Testis (tissue), 5 donors: ENCODE measurements at places on chromosomes 5 and 9. TPM values are rescaled to one million over a fixed set of nuclear protein-coding genes. Genes with fewer than 3 reads are reported as not detected.

Gene IDNK
- 4.9 TPM for total RNA-seq

Gene IRX2
- total RNA-seq, result 15.1 TPM

Gene SLC6A18
- total RNA-seq, result not detected

Gene EXOC3
- 120 TPM for total RNA-seq

Gene PLPP1
- total RNA-seq, result 64.7 TPM

Gene B4GALT7
- 55.7 TPM for total RNA-seq

Gene UNC5A
- total RNA-seq, result 2.0 TPM

Gene FBLL1
- 11.5 TPM for total RNA-seq

Gene HMCN2
- 15.5 TPM for total RNA-seq

Gene FOXD4
- 1.2 TPM for total RNA-seq

Gene AHRR
- total RNA-seq, result 43.4 TPM

Gene CMYA5
- 33.8 TPM for total RNA-seq

Gene ERAP2
- total RNA-seq, result 4.0 TPM

Gene SPATA31A3
- total RNA-seq, result 4.4 TPM

Gene ARID3C
- 0.31 TPM for total RNA-seq

Gene TDRD7
- total RNA-seq, result 31.2 TPM

Gene TNFSF8
- 0.63 TPM for total RNA-seq

Gene DND1
- total RNA-seq, result 31.8 TPM

Gene PDCD1LG2
- 0.81 TPM for total RNA-seq

Gene PCDHB15
- 27.6 TPM for total RNA-seq

Gene OR2K2
- total RNA-seq, result 1.1 TPM

Gene ST8SIA4
- 0.93 TPM for total RNA-seq

Gene C9orf50
- total RNA-seq, result 9.4 TPM

Gene CLIC3
- 1.9 TPM for total RNA-seq

Gene SOWAHA
- total RNA-seq, result 1.3 TPM

Gene HAVCR2
- total RNA-seq, result 3.1 TPM

Gene DCAF12
- 99.3 TPM for total RNA-seq

Gene PCDHA6
- 2.3 TPM for total RNA-seq

Gene FGF1
- 4.4 TPM for total RNA-seq

Gene SLC6A19
- total RNA-seq, result 0.16 TPM

Gene ANKRD18A
- 80.2 TPM for total RNA-seq

Gene CDKN2B
- total RNA-seq, result 28.7 TPM

Gene ROPN1L
- total RNA-seq, result 333 TPM

Gene MYORG
- total RNA-seq, result 2.8 TPM

Gene PCDHB4
- total RNA-seq, result 2.4 TPM

Gene COL15A1
- 37.2 TPM for total RNA-seq

Gene GZMA
- not detected for total RNA-seq

Gene TGFBI
- total RNA-seq, result 9.0 TPM

Gene N4BP3
- 3.6 TPM for total RNA-seq
